ENCODE measurements at places on chromosomes 13 and 19.

GRCh38 chr19:6057651-6058517, 52.4 kb downstream of the RFX2 start:
- no peak for DNase-seq

GRCh38 chr19:32652894-32653598, 21.9 kb downstream of the ANKRD27 start:
- no peak for DNase-seq

DNA sequence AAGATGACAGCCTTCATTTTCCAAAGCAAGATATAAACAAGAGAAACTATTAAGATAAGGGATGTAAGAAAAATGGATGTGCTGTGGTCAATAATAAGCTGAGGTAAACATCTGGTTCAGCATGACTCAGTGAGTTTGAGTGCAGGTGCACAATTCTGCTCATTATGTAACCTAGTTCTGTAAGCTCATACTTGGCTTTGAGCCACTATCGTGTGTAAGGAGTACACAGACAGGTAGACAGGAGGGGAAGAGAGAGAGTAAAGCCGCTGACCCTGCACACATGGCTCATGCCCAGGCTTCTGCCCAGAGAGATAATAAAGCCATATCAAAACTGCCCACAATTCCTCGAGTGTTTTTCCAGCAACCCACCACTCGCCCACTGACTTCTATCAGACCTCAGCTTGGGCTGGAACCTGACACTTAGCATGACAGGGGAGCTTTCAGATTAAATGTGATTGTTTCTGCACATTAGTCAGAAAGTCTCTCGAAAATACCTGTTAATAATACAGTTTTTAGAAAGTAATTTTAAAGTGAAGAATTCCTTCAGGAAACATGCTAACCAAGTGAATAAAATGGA, 51.7 kb downstream of the ZNF91 start:
- DNase-seq, result no peak

DNA sequence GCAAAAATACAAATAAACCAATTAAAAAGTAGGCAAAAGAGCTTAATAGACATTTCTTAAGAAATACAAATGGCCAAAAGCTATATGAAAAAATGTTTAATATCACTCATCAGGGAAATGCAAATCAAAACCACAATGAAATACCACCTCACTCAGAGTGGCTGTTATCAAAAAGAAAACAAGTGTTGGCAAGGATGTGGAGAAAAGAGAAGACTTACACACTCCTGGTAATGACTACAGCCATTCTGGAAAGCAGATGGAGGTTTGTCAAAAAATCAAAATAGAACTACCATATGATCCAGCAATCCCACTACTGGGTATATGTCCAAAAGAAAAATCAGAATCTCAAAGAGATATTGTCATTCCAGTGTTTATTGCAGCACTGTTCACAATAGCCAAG, 223.5 kb upstream of the SLC10A2 start:
- no peak for DNase-seq

DNA sequence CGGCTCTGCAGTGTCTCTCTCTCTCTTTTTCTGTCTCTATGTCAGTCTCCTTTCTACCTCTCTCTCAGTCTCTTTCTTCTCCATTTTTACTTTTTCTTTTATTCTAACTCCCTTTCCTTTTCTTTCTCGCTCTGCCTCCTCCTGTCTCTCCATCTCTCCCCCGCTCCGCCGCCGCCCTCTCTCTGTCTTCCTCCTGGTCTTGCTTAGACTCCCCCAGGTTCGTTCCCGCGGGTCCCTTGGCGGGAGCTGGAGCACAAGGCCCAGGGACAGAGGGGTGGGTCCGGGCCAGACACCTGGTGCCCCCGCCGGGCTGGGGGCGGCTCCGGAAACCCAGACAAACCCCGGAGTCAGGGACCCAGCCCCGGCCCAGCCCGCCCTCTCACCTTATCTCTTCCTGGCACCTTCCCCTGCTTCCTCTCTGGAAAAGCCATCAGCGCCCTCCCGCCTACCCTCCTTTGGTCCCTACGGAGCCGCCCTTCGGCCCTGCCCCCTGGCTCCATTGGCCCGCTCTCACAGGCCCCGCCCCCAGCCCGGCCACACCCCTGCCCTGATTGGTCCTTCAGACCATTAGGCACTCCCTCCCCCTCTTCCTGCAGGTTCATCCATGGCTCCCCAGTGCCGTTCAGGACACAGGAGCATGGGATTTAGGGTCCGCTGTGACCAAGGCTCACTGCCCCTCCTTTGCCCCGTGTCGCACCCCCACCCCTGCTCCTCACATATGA, 15.4 kb upstream of the NOP53 start:
- DNase-seq, result peak; percentile 39

DNA sequence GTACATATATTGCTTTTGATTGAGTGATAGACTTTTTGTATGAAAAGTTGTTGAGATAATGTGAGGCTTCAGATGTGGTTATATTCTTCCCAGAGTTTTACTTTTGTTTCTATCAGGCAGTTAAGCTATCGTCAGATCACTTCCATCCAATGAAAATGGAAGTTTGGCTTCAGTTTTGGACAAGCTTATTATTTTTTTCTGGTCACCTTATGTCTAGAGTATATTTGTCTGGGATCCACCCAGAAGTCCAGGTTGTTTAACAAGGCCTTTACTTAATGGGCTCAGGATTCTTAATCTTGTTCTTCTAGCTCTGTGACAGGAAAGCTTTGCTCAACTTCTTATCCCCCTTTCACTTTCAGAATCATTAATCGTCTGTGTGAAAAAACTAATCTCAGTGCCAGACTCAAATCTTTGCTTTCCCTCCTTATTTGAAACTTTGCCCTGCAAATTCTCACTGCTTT, 150.9 kb downstream of the PDS5B start:
- DNase-seq, result no peak

- DNase-seq, result peak; percentile 82
Observed at GRCh38 chr19:14031719-14032480, at the start of gene IL27RA. Gene IL27RA (plus strand): TSS chr19:14031762. CDS start chr19:14031873, 111 bp downstream.

DNA sequence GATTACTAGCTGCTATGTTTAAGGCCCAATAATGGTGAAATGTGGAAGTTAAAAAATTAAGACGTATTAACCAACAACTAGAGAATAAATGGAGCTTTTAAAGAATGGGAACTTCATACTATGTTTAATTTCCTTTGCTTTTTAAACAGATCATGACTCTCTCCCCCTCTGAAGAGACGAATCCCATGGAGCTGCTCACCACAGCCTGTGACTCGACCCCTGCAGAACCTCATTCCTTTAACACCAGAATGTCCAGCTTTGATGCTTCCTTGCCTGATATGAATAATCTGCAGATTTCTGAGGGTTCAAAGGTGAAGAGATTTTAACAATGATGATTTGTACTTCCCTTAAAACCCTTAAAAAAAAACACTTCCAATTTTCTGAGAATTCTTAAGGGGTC, 53.0 kb downstream of the ZAR1L start:
- DNase-seq, result no peak

DNA sequence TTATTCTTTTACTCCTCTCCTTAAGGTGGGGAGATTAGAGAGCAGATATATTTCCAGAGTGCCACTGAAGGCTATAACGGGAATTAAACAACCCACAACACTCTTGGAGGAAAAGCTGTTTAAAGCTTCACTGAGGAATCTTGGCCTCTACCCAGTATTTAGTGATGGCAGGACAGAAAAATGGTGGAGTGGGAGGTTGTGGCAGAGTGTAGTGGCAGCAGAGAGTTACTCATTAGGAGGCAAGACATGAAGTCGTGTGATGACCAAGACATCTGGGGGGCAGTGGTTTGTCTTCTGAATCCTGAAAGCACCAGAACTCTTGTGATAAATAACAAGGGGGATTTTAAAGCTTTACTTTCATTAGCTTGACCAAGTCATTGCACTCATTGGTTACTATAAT, 563.5 kb upstream of the SLITRK5 start:
- DNase-seq, result no peak

DNA sequence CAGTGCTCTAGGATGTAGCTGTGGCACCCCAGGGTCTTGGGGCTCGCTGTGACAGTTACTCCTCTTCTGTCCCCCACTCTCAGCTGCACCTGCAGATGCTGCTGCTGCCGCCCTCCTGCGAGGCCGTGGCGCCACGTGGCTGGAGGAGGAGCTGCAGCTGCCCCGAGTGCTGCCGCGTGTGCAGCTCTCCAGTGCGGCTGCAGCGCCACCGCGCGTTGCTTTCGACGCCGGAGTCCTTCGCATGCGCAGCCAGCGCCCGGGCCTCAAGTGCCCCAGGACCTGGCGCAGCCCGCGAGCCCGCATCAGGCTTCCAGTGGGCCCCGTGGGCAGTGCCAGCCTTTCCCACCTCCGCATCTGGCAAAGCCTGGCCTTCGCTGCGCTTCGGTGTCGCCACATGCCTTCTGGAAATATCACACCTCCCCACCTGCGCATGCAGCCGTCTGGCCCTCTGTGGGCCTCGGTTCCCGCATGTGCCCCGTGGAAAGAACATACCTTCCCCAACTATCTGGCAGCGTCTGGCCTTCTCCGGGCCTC, 692 bp upstream of the ZNF580 start:
- peak; percentile 84 for DNase-seq

- no peak for DNase-seq
Observed at GRCh38 chr13:79336966-79337365, 69.1 kb downstream of the RBM26 start.

- DNase-seq, result no peak
Observed at GRCh38 chr19:33660410-33661124, 38.8 kb downstream of the CHST8 start.

- DNase-seq, result no peak
Observed at GRCh38 chr19:2233601-2234280, 2.4 kb downstream of the PLEKHJ1 start.

DNA sequence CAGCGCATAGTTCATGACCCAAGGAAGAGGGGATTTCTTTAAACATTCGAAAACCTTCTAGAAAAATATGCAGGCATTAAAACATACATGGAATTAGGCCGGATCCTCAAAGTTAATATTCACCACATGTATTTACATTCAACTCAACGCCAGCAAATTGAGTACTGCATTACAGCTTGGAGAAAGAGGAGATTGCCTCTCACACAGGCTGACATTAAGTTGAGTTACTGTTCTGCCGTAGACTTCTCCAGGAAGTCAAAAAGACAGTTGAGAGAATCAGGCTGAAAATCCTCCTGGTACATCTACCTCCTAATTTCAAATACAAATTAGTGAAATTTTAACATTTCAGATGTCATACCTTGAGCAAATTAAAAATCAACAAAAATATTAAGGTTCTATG, 195.7 kb downstream of the URI1 start:
- DNase-seq, result no peak

GRCh38 chr13:107006661-107007060, 438.7 kb upstream of the ARGLU1 start:
- no peak for DNase-seq

GRCh38 chr13:66482836-66483235, 747.3 kb downstream of the PCDH9 start:
- DNase-seq, result no peak

GRCh38 chr13:93235258-93236015, 8.8 kb downstream of the GPC6 start:
- no peak for DNase-seq

DNA sequence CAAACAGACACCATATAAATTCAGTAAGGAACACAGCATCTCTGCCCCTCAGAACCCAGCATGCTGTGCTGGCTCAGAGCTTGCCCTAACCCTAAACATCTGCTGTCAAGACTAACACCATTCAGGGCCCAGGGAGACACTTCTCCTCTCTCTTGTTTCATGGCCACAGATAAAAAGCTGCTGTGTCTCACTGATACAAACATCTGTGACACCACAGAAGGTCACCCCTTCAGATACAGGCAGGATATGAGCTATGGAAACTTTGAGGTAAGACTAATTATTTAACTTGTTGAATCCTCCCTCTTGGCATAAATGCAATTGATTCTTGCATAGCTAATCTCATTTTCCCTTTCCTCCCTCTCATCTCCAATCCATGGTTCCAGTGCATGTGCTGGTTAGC, 61.6 kb upstream of the GPR12 start:
- DNase-seq, result no peak

GRCh38 chr13:102400675-102401145, 1.1 kb downstream of the FGF14 start:
- DNase-seq, result peak; percentile 21

GRCh38 chr19:20307127-20307526, 140.1 kb downstream of the ZNF486 start:
- DNase-seq, result no peak

GRCh38 chr13:108728370-108728769, 99.0 kb downstream of the MYO16 start:
- no peak for DNase-seq

- DNase-seq, result no peak
Observed at GRCh38 chr13:88586263-88586662, 915.1 kb downstream of the SLITRK5 start.

DNA sequence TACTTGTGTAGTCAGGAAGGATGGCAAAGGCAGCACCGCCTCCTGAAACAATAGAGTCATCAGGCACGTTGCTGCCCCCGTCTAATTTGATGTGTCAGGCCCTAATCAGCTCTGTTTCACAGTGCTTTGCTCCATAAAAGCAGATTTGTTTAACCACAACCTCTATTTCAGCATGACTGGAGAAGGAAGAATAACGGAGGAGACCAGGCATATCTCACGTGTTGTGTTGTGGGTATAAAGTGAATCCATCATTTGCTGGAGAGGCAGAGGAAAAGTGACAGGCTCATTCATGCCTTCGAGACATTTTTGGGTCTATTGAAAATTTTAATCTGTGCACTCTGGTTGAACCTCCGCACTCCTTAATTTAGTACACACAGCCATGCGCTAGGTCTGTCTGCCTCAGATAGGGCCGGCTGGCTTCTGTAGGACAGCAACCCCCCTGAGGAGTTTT, 940.4 kb upstream of the SLC10A2 start:
- DNase-seq, result no peak

DNA sequence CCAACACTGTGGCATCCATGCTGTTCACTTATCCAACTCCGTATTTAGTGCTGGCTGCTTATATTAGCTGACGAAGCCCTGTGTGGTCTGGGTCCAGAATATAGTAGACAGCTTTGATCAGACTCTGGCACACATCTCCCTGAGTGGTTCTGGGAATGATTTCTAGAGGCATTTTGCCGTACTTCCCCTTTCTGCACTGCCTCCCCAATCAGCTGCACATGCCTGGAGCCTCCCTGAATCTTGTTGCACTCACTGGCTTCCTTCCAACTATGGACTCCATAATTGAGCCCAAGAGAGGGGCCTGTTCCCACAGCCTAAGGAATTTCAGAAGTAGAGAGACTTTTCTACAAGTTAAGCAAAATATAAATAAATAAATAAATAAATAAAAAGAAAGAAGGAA, 30.4 kb upstream of the PCDH8 start:
- no peak for DNase-seq

DNA sequence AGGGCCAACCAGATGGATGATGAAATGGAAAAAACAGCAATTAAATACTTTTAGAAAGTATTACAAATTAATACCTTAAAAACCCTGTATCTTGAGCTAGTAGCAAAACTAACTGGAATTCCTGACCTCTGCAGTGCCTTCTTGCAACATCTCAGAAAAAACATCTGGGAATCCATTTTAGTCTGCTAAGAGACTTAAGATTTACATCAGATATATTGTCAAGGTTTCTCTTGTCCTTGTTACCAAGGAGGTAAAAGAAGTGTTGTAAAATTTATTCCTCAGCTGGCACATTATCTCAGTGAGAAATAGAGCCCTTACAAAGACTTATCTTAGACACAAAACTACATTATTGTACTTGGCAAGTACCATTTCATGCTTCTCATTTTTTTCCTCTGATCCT, 18.5 kb downstream of the KCNRG start:
- no peak for DNase-seq
